Activated CD4-positive, alpha-beta T cell treated with anti-CD3 and anti-CD28 coated beads for 24 hours (primary cell): ENCODE measurements at places on chromosomes 1 and 21.

GRCh38 chr1:99919220-99919619 is 50.6 kb upstream of the SLC35A3 start:
- no peak for DNase-seq

- no peak for DNase-seq
These were observed 372.1 kb upstream of the PBX1 start for GRCh38 chr1:164186881-164187280.

DNA sequence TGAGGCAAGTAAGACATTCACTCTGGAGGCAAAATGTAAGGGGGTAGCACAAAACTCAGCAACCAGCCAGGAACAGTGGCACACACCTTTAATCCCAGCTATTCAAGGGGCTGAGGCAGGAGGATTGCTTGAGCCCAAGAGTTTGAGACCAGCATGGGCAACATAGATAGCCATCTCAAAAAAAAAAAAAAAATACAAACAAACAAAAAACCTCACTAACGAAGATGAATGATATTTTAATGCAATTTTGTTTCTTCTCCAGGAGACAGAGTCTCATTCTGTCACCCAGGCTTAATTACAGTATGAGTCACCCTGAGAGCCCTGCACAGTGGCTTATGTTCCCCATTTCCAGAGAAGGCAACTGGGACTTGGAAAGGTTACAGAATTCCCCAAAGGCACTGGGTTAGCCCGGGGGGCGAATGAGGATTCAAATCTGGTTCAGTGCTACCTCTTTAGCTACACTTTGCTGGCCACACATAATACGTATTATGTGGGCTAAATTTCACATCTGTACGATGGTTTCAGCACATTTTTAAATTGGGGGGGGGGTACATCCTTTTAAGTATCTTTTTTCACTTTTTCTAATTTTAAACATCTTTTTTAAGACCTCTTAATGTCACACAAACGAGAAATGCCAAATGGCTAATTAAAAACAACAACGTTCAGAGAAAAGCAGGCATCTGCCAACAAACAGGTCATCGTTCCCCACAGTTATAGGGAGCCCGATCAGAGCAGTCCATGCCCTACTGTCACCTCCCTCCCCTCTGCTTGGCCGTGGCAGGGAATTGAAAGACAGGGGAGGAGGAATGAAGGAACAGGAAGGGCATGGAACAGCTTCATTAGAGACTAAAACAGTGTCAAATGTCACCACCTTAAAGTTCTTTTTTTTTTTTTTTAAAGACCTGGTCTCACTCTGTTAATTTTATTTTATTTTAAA is 3.5 kb downstream of the CELA2A start:
- DNase-seq, result no peak

DNA sequence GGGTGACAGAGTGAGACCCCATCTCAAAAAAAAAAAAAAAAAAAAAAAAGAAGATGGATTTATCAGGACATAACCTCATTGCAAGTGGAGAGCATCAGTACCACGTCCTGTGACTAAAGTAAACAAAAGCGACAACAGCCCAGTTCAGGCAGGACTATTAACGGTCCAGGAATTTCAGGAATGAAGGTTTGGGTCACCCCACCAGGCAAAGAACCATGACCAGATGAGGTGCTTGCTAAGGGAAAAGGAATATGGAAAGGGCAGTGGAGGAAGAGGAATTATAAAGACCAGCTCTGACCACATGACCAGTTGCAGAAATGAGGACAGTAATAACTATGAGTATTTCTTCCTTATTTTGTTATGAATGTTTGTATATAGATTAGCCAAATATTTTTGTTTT is 35.4 kb upstream of the EIF4G3 start:
- DNase-seq, result no peak

GRCh38 chr1:61254634-61255357 is 172.4 kb downstream of the NFIA start:
- DNase-seq, result no peak

- DNase-seq, result no peak
These were observed 139.6 kb downstream of the EIF4G3 start for GRCh38 chr1:21037091-21037490.

DNA sequence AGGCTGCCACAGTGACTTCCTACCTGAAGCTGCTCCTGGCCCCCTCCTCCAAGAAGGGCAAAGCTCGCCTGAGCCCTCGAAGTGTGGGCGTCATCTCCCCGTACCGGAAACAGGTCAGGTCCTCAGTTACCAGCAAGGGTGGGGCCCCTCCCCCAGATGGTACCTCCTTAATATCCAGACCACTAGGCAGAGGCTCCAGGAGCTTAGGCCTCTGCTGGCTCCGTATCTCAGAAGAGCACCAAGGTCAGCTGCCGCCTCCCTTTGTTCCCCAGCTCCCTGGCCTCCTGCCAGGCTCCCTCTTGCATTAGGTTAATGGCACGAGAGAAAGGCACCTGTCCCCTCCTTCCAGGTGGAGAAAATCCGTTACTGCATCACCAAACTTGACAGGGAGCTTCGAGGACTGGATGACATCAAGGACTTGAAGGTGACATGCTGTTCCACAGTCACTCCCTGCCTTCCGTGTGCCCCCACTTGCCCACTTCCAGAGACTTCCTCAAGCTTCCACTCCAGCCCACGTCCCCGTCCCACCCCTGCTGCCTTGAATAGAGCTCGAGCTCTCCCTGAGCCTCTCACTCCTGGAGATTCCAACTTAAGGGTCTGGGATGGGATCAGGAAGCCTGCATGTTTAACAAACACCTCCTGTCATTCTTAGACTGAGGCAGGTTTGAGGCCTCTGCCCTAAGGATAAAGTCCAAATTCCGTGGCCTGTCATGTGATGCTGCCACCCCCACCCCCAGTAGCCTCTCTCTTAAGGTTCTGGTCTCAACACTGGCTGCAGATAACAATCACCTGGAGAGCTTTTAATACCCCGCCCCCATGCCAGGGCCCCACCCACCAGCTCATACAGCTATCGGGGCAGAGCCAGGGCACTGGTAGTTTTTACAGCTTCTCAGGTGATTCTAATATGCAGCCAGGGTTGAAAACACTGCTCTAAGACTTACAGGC is 8.3 kb downstream of the RHOC start:
- no peak for DNase-seq

- DNase-seq, result no peak
These were observed 10.7 kb downstream of the TMEM81 start for GRCh38 chr1:205073511-205073910.

- peak; percentile 2 for DNase-seq
These were observed 56.8 kb downstream of the PLD5 start for GRCh38 chr1:242467556-242468145.

GRCh38 chr1:234553240-234554188 is 56.5 kb downstream of the IRF2BP2 start:
- DNase-seq, result no peak

DNA sequence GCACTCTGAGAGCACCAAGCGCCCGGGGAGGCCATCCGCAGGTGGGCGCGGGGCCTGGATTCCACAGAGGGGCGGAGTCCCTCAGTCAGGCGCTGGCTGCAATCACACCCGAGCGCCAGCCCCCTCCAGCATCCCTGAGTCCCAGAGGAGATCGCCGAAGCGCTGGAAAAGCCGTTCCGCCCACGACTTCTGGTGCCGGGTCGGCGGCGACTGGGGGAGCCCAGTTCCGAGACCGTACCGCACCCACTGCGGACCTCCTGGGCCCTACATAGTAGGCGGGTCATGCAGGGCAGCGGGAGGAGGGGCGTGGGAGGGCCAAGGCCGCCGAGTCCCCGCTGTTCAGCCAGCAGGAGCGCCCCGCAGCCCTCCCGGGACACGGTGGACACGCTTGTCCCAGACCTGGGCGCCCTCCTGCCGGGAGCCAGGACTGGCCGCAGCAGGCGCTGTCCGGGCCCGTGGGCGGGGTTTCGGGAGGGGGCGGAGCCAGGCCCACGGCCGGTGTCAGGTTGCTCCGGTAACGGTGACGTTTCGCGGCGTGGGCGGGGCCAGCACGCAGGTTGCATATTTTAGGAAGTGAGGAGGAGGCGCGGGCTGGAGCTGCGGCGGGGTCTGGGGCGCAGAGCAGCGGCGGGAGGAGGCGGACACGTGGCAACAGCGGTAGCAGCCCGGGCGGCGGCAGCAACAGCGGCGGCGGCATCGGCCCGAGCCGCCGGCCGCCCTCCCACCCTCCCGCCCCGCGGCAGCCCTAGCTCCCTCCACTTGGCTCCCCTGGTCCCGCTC is at the start of gene ATP1A1:
ATP1A1 (plus strand) TSS at position 594 of the 780 bp plus-strand sequence. CDS start 268 bp downstream, outside the sequence.
- DNase-seq, result peak; percentile 98
